ENCODE measurements at places on chromosomes 12 and 14. TPM values are rescaled to one million over a fixed set of nuclear protein-coding genes. Genes with fewer than 3 reads are reported as not detected.

LRRC10 gene
- total RNA-seq, result not detected

OR6C2 gene
- not detected for total RNA-seq

POTEM gene
- not detected for total RNA-seq

DNA sequence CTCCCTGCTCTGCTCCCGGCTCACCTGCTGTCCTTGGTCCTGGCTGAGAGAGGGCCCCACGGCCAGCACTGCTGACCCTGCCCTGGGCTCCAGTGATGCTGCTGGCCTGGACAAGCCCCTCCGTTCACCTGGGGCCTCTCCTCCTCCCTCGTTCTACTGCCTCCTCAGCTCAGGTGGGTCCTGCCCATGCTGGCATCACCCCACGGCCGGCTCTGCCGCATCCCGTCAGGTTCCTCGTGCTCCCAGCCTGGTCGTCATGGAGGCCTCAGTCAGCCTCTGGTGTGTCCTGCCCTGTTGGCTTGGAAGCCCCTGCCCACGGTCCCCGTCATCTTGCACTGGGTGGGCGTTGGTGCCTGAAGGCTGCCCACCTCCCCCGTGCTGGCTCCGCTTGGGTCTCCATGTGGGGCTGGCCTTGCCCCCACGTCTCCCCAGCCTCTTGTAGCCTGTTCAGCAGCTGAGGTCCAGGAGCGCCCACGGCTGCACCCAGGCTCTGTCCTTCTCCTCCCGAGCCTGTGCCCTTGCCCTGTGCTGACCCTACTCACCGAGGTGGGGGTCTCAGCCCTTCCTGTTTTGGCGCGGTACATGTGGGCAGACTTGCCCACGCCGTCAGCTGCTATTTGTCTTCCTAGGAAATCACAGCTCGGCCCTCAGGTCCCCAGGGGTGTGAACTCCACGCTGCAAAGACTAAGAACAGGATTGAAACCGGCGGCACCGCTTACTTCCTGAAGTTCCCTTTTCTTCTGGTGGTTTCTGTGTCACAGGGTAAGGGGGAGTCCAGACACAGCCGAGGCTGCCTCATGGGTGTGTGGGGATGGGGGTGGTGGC is 121.6 kb downstream of the TMEM121 start:
- DNase-seq, result no peak

DNA sequence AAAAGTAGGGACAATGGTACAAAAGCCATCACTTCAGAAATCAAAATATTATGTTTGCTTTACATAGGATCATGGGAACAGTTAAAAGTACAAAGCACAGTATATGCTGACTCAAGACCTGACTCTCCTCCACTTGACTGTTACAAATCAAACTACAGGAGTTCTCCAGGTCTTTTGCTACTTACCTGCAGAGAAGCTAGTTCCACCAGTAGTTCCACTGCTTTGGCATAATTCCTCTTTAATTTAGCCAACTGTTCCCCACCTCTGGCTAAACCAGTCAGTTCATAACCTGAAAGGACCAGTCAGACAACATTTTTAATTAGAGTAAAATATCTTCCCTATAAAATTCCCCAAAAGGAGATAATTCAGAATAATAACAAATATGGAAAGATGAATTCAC is 14.0 kb downstream of the ATP6V1D start:
- DNase-seq, result no peak

GPRC5D gene
- not detected for total RNA-seq

- DNase-seq, result no peak
Measured at GRCh38 chr12:1864456-1864855, 44.1 kb downstream of the LRTM2 start.

FBLN5 gene
- total RNA-seq, result 56.8 TPM

Data from fibroblast of the aortic adventitia (primary cell).